ENCODE measurements at places on chromosomes 5 and 9.

GRCh38 chr5:151245680-151246219 is 7.2 kb upstream of the GM2A start:
- no peak for DNase-seq

DNA sequence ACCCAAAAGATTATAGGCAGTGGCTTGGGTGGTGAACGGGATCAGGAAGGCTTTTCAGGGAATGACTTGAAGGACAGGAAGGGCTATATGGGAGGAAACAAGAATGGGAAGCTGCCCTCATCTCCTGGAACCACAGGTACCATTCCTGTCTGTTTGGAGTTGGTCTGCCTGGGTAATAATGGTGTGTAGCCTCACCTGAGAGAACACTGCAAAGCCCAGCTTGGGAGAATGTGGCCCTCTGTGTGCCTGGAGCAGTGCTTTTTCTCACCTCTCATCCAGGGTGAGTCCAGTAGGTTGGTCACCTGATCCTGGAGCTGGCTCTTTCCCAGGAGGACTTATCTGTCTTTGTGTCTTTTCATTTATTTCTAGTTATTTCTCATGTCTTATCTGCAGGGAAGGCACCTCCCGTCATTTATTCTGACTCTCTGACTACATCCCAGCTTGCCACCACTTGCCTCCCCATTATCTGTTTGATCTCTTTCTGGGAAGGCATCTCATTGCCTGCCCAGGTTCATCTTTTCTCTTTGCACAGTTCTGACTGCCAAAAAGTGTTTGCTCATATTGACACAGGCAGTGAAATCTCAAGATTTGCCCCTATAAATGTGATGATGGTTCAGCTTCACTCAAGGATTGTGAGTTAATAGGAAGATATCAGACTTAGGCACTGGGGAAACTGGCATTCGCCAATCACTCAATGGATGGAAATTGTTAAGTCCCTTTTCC is 22.5 kb upstream of the OR2S2 start:
- DNase-seq = no peak

DNA sequence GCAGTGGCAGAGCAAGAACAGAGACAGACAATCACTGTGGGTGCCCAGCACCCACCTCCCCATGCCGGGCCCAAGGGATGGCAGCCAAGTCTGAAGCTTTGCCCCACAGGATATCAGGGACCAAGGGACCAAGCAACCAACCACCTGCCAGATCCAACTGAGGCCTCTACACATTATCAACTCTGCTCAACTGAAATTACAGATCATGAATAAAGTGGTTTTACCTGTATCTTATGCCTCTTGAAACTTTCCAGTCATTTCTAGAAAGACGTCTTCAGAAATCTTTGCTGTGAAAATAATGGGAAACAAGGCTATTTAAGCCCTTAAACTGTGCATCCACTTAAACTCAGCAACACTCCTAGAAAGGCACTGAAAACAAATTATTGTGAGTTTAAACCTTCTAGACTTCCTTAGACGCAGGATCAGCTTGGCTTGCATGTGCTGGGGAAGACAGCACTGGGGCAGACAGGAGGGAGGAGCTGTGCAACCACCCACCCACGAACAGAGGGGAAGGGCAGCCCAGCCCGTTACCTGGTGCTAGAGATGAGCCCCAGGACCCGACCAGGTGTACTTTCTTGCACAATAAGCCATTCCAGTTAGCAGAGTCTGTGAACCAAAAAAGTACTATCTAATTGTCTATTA is 80.0 kb downstream of the SEMA4D start:
- no peak for DNase-seq

DNA sequence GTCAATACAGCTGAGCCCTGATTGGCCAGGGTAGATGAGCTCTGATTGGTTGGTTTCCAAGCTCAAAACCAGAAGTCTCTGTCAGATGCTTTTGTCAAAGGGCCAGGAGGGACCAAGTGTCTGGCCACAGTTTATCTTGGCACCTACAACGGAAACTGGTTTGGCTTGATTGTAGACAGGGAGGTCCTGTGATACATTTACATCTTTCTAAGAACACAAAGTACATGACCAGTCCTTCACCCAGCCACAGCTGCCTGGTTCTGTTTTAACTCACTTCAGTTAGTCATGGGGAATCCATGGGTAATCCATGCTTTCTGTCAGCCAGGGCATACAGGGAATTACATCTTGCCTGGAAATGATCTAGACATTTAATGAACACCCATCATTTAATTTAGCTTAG is 171.2 kb downstream of the SLC12A2 start:
- DNase-seq = no peak

DNA sequence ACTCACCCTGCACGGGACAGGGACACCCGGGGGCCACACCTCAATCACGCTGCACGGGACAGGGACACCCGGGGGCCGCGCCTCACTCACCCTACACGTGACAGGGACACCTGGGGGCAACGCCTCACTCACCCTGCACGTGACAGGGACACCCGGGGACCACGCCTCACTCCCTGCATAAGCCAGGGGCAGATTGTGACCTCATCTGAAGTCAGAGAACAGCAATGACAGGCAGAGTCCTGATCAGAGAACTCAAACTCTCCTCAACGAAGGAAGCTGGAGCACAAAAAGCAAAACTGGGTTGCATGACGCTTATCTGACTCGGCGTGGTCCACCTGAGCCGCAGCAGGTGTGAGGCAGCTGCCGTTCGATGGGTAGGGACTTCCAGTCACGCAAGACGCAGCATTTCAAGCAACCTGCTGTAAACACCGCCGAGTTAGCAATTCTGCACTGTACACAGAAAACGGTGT is 3.2 kb downstream of the TERT start:
- no peak for DNase-seq

DNA sequence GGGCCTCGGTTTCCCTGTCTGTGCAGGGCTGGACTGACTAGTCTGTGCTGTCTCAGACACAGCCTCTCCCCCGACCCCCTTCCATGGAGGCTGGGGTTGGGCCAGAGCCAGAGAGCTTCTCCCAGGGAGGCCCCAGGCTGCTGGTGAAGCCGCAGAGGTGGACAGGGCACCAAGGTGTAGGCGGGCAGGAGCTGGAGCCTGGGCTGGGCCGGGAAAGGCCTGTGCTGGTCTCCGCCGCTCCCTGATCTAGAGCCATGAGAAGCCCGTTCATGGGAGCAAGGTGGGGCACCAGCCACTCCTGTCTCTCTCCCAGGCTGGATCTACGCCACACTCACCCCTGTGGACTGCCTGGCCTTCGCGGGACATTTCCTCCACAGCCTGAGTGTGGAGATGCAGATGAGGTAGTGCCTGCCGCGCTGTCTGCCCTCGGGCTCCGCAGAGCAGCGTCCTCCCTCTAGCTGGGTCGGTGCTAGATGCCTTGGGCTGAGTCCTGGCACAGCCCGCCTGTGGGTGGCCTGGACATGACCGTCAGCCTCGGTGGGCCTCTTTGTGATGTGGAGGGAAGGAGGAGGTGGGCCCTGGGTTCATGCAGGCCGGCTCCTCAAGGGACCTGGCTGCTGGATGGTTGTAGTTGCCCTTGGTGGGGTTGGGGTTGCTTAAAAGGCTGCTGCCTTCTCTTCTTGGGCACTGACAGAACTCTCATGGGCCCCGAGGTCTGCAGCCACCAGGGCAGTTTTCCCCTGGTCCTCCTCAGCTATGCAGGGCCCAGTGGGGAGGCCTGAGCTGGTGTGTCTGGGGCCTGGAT is 79.4 kb downstream of the PHF2 start:
- DNase-seq = no peak

DNA sequence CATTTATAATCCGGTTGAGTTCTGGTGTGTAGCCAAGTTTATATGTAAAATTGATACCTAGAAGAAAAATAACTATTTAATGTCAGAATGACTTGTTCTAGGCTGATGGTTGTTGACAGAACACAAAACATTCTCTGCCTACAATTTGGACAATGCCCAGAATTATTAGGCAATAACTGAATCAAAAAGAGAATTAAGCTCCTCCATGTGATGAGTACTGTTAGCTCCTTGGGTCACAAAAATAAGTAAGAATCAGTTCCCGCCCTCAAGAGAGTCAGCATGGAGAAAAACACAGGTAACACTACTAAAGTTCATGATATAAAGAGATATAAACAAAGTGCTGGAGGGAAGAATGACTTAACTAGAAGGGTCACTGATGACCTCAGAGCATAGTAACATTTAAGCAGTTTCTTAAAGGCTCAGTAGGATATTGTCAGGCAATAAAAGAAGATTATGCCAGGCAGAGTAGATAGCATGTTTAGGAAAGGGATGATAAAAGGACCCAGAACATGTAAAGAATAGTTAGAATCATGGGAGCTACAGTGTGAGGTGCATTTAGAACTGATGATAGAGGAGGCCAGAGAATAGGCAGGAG is 200.5 kb upstream of the ACTBL2 start:
- no peak for DNase-seq

DNA sequence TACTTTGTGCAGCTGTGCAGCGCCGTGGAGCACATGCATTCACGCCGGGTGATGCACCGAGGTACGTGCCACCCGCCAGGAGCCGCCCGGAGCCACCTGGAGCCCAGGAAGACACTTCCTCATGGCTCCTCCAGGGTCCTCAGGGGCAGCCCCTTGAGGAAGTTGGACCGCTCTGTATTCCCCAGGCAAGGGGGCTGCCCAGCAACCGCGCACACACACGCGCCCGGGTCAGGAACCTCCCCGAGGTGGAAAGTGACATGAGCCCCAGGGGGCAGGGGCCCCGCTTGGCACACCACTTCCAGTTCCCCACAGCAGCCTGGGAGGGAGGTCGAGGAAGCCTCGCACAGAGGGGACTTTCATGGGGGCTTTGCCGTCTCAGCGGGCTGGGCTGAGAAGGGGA is 68.6 kb downstream of the NEK6 start:
- DNase-seq = no peak

- DNase-seq = no peak
These were observed 26.2 kb downstream of the AGTPBP1 start for GRCh38 chr9:85715587-85715986.

DNA sequence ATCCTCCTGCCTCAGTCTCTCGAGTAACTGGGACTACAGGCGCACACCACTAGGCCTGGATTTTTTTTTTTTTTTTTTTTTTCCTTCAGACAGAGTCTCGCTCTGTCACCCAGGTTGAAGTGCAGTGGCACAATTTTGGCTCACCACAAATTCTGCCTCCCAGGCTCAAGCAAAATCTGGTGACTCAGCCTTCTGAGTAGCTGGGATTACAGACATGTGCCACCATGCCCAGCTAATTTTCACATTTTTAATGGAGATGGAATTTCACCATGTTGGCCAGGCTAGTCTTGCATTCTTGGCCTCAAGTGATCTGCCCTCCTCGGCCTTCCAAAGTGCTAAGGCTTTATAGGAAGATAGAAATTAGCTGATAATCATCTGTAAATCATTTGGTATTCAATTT is 43.9 kb downstream of the NSA2 start:
- DNase-seq = no peak

GRCh38 chr5:82480331-82480730 is 202.2 kb upstream of the RPS23 start:
- DNase-seq = no peak

- no peak for DNase-seq
These were observed 848.8 kb downstream of the MAT2B start for GRCh38 chr5:164354139-164354751.

DNA sequence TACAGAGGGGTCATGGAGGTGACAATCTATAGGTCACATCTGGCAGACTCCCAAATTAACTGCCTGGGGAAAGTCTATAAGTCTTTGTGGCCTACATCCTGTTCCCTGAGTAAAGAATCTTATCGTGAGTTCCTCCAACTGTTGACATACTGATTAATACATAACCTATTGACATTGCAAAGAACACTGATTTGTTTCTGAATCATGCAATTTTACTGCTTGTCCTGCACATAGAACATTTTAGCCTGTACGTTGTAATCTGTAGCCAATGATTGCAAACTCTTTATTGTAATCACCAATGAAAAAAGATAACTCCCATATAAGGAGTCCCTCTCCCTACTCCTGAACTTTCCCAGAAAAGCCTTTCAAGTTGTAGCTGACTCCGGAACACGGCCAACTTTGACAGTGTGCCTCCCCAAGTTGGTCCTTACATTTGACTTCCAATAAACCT is 18.8 kb upstream of the OR2K2 start:
- DNase-seq = no peak

All from NCI-H1930 (cell line).